LoVo (cell line): ENCODE measurements at places on chromosomes 2 and 18.
A peak's percentile ranks its signal among the peaks of the same experiment; 100 is the strongest.

- no peak for DNase-seq
These were observed 33.0 kb downstream of the RAB1A start for GRCh38 chr2:65096948-65097347.

DNA sequence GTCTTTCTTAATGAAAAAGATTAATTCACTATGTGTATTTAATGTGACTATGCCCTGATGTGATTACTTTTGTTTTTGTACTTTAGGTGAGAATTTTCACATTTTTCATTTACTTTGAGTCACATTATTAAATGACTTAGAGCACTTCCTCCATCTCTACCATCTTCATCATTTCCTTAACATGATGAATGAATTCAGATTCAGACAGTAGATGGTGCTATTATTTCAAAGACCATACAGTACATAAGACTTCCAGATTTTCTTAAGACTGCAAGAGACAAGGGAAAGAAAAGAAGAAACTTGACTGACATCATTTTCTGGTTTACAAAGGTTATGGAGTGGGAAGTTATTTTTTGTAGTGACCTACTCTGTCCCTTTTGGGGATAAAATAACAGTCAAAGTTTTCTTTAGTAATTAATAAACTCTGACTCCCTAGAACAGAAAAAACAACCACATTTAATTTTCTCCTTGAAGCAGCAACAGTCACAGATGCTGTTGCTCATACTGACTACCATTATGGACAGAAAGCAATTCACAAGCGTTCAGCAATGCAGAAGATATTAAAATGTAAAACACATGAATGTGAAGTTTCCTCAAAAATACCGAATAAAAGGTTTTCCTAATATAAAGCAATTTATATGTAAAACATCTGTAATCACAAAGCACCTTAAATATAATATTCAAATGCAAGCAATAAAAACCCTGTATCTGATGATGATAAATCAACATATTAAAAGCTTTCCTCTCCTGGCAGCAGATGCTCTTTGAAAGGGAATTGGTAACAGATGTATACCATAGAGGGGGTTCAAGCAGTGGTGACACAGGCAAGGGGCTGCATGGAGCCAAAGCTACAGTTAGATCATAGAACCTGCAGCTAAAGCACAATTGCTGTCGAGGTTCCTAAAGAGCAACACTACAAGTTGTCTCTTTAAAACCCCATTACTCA lies 1010.9 kb upstream of the NXPH2 start:
- peak; percentile 6 for DNase-seq

DNA sequence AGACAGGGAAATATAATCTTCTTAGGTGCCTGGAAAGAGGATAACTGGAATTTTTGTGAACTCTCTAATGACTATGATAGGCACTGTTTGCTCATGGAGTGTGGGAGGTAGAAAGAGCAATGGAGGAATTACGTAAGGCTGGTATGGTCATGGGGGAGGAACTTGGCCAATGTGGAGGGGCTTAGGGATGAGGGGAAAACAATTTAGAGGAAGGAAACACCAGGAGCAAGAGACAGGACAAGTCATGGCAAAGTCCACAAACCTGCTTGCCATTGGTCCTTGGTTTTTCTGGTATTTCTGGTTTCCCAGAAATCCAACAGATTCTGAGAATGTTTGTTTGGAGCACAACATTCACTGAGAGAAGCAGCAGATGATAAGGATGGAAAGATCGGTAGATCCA lies 274.2 kb downstream of the DYSF start:
- DNase-seq = no peak

GRCh38 chr2:10053351-10053750 lies 10.0 kb downstream of the KLF11 start:
- DNase-seq = no peak

DNA sequence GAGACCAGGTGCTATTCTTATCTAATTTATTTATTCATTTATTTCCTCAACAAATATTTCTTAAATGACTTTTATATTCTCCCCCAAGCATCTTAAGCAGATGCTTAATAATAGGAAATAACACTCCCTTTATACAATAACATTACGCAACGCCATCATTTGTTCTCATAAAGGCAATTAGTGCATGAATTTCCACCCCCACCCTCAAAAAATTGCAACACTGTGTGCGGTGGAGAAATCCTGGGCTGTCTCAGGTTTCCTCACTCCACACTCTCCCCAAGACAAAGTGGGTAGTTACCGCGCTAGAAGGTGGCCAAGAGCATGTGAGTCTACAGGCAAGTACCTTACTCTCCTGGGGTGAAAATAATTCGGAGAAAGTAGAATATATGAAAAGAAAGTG lies 37.0 kb upstream of the CTDP1 start:
- no peak for DNase-seq

- no peak for DNase-seq
These were observed 87.2 kb upstream of the ATP8B1 start for GRCh38 chr18:57890266-57890665.

DNA sequence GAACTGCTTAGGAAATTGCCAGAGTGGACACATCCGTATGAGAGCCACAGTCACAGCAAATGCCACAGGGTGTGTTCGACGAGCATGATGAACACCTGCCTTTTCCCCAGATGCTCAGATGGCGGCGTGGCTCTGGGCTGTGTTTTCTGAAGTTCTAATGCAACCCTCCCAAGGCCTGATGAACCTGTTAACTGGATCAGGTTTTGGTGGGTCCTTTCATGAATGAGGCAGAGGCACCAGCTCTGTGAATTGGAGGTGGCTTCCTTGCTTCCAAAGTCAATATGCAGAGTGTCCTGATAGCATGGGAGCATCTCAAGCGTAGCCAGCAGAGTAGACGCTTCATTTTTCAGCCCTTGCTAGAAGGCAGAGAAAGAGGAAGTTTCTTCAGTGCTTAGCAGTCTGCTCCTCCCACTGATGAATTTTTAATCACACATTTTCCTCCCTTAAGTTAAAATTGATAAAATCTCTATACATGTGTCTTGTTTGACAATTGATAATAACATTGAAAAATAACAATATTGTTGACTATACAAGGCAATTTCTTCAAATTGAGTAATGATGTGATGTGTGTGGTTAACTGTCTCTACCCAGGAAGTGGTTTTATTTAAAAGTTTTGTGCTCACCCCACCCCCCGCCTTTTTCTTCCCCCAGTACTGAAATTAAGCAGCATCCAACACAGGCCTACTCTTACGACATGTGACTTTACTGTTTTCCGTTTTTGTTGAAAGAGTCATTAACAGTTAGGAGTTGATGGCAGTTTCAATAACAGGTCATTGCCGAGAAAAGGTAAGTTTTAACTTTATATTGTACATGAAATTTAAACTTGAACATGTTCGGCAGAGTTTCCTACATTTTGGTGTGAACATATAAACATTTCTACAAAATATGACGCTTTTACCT lies at the start of gene ARHGAP15:
Gene ARHGAP15, plus strand, starts transcription at position 739 of the 900 bp plus-strand sequence.
- DNase-seq = no peak

- DNase-seq = no peak
These were observed 1.6 kb upstream of the MAP2 start for GRCh38 chr2:209422191-209422754.

GRCh38 chr2:1286929-1287328 lies 126.3 kb upstream of the TPO start:
- DNase-seq = no peak

- DNase-seq = no peak
These were observed 48.2 kb downstream of the ARL4C start for GRCh38 chr2:234448506-234449184.

DNA sequence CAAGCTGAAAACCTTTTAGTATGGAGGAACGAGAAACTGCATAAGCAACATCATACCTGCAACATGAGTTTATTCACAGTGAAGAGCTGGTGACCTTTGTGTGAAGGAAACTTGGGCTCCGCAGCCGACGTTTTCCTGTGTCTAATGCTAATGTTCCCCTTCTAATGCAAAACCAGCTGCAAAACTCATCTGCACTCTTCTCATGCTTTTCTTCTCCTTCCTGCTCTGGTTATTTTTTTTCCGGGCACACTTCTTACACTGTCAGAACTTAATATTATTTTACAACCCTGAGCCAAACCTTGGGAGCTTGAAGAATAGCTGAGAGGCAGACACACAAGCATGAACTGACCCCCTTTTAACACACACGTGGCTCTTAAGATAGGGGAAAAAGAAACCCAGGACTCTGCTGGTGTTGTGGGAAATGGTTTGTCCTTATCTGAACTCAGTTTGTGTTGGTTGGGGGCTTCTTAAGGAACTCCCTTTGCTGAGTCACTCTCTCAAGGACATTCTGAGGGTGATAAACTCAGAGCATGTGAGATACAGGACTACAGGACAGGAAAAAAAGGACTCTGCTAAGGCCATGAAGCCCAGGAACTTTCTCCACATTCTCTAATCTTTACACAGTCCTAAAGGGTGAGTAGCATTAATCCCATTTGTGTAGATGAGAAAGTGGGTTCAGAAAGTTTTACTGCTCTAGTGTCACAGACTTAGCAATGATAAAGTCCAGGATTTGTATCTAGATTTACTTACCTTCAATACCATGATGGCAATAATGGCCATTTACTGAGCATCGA lies 439.3 kb upstream of the TRIB2 start:
- DNase-seq = no peak

GRCh38 chr2:8452296-8452695 lies 229.6 kb upstream of the ID2 start:
- DNase-seq = no peak

GRCh38 chr2:28393114-28393836 lies 617 bp downstream of the FOSL2 start:
- DNase-seq = no peak

GRCh38 chr2:100888601-100889000 lies 68.7 kb downstream of the NPAS2 start:
- no peak for DNase-seq

DNA sequence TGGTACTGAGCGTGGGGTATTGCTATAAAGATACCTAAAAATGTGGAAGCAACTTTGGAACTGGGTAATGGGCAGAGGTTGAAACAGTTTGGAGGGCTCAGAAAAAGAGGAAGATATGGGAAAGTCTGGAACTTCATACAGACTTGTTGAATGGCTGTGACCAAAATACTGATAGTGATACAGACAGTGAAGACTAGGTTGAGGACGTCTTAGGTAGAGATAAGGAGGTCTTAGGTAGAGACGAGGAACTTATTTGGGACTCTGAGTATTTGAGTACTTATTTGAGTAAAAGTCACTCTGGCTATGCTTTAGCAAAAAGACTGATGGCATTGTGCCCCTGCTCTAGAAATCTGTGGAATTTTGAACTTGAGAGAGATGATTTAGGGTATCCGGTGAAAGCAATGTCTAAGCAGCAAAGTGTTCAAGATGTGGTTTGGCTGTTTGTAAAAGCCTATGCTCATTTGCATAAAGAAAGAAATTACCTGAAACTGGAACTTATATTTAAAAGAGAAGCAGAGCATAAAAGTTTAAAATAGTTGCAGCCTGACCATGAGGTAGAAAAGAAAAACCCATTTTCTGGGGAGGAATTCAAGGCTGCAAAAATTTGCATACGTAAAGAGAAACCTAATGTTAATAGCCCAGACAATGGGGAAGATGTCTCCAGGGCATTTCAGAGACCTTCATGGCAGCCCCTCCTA lies 219.6 kb downstream of the PDE1A start:
- DNase-seq = no peak

- DNase-seq = no peak
These were observed 20.6 kb downstream of the MAPRE2 start for GRCh38 chr18:35061804-35062203.

- DNase-seq = no peak
These were observed 12.2 kb downstream of the METAP1D start for GRCh38 chr2:172011812-172012575.

DNA sequence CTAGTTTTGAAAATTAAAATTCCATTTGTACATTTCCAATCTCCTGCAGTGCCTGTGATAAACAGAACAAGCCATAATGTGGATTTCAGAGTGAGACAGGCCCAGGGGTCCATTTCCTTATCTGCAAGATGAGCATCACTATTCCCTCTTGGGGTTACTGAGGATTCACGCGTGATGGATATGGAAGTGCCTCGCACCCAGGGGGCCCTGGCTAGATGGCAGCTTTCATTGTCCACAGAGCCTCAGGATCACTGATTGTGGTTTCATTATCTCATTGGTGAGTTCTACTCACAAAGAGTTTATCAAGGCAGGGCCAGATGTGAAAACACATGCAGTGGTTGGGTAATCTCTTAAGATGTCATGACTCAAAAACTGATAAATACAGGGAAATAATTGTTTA lies 11.6 kb downstream of the CNGA3 start:
- no peak for DNase-seq

GRCh38 chr2:188878716-188879115 lies 95.5 kb upstream of the COL3A1 start:
- no peak for DNase-seq
